Activated CD4-positive, alpha-beta T cell treated with anti-CD3 and anti-CD28 coated beads, Interleukin-2, amount 50 U/mL, for 48 hours (primary cell): ENCODE measurements at places on chromosomes 12 and 14.

DNA sequence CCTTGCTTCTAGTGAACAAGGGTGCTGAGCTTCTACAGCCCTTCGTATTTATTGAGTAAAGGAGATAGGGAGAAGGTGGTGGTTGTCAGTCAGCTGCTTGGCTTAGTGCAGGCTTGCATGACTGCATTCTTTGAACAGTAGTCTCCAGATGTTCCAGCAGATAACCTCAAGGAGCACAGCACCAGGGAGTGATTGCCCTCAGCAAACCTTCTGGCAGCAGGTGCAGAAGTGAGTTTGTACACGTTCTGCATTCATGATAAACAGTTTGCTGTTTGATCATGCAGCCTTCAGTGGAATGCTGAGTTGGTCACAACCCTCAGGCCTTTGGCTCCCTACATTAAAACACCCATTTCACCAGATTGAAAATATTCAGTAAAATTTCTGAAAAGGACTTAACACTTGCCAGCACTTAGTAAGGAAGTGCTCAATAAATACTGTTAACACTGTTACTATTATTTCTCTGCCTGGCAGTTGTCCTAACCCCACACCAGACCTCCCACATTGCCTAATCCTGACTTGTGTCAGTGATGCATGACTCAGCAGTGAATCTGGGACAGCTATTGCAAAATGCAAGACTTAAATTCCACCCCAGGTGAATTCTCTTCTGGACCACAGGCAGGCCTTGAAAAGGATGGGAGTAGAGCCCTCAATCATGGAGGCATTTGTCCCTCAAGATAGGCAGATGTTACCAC lies 18.9 kb upstream of the CARMIL3 start:
- no peak for DNase-seq

GRCh38 chr12:116196752-116197718 lies 80.5 kb downstream of the MED13L start:
- DNase-seq, result no peak

GRCh38 chr14:50353126-50353525 lies 41.0 kb downstream of the DMAC2L start:
- no peak for DNase-seq

DNA sequence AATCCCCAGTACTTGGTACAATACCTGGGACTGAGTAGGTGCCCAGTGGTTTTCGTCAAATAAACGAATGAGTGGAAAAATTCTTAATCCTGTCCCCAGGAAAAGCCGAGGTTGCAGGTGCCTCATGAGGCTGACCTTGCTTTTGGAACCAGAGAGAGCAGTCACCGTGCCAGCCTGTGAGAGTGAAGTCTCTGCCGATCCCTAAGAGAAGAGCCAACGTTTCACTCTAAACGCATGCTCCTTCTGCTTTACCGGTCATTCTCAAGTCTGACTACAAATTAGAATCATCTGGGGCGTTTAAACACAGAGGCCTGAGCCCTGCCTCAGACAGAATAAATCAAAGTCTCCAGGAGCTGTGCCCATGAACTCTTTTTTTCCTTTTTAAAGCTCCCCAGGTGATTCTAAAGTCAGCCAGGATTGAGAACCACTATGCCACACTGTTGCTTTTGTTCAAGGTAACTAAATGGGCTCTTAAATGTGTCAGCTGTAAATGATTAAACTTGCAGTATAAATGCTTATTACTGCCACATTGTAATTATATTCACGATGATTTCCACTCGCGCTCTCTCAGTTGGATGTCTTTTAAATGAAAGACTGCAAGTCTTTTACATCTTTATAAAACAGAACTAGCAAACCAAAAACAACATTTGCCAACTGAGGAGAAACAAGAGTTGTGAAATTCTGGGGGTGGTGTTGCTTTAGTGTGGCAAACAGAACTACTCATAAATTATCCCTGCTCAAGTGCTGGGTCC lies 26.9 kb downstream of the TCP11L2 start:
- no peak for DNase-seq

- DNase-seq, result no peak
These were observed 6.5 kb upstream of the CPNE6 start for GRCh38 chr14:24064856-24065255.

GRCh38 chr12:65184858-65185229 lies 15.5 kb downstream of the LEMD3 start:
- no peak for DNase-seq

DNA sequence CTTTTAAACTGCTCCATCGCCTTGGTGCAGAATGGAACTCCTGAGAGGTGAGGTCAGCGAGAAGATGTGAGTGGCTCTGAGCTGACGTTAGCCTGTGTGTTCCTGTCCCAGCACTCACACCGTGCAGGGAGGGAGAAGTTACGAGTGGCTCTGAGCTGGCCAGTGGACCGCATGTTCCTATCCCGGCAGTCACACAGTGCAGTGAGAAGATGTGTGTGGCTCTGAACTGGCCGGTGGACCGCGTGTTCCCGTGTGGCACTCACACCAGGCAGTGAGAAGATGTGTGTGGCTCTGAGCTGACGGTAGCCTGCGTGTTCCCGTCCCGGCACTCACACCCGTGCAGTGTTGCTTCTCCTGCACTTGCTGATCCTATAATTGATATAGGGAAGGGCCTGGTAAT lies 59.9 kb downstream of the VCPKMT start:
- DNase-seq, result no peak

DNA sequence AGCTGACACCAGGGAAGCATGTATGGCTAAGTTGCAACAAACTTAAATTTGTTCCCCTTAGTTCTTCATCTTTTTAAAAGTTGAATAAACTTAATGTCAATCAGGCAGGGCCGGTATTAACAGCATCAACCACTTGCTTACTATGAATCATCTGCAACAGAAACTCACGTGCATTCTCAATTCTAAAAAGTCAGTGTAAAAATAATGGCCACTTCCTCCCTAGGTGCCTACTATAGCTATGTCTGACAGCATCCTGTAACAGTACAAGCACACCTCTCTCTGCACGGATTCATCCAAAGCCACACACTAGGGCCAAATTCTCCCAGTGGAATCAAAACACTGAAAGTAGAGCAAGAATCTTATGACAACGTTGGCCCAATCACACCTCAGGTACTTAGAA lies 48.6 kb downstream of the PPP1R36 start:
- DNase-seq, result no peak

GRCh38 chr12:88361493-88361892 lies 218.8 kb downstream of the KITLG start:
- DNase-seq, result no peak
